T-cell (primary cell): ENCODE measurements at places on chromosomes 2 and 18.

DNA sequence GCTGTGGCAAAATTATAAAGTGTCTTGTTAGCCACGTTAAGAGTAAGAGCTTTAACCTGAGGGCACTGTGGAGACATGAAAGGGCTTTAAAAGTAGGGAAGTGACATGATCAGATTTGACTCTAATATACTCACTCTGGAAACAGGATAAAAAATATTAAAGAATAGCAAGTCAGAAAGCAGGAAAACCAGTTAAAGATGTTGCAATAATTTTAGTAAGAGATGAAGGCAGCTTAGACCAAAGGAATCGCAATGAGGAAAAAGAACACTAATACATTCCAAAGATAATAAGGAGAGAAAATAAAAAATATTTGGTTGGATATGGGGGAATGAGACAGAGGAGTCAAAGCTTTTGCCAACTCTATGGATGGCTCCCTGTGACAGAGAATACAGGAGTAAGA lies 183.8 kb downstream of the DYM start:
- DNase-seq, result no peak
- H3K36me3 ChIP-seq, result peaks cover 11% of the 10 kb centered on the region
- no peak overlapping the region for H3K27ac ChIP-seq
- no peaks in the 10 kb centered on the region for H3K27me3 ChIP-seq
- H3K4me3 ChIP-seq, result no peak overlapping the region

DNA sequence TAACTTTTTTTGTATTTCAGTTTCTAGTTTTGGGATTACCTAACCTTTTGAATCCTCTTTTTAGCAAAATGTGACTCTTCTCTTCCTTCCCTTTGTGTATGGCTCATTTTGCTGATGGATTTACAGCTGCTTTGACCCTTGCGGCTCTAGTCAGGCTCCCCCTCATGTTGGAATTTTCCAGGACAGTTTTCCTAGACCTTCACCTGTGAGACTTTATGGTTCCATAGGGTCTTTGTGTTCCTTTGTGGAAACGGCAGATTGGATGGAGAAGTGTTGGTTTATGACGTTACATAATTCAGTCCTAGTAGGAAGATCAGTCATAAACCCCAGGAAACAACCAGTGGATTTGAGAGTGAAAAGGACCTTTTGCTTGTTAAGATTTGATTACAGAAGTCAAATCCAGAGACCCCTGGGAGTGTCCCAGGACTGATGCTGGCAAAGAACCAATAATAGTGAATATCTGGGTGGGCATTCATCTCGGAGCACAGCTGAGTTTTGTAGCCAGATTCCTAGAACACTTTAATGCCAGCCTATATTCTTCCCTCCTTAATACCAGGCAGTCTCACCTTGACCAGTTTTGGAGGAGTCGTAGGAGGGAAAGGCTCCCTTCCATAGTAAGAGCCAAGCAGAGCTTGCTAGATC lies 42.7 kb downstream of the SOCS6 start:
- no peak for DNase-seq
- H3K27me3 ChIP-seq, result no peaks in the 10 kb centered on the region
- no peaks in the 10 kb centered on the region for H3K36me3 ChIP-seq
- peaks cover 2% of the 10 kb centered on the region for H3K4me1 ChIP-seq
- no peak overlapping the region for H3K4me3 ChIP-seq
- no peak overlapping the region for H3K27ac ChIP-seq

- no peak overlapping the region for H3K4me3 ChIP-seq
- DNase-seq, result no peak
- no peaks in the 10 kb centered on the region for H3K4me1 ChIP-seq
- no peaks in the 10 kb centered on the region for H3K27me3 ChIP-seq
These were observed 127.6 kb upstream of the TWIST2 start for GRCh38 chr2:238720232-238720672.

GRCh38 chr2:107062173-107062572 lies 176.2 kb upstream of the ST6GAL2 start:
- H3K4me1 ChIP-seq, result no peaks in the 10 kb centered on the region
- no peak for DNase-seq
- H3K4me3 ChIP-seq, result no peak overlapping the region
- H3K27me3 ChIP-seq, result no peaks in the 10 kb centered on the region
- no peak overlapping the region for H3K27ac ChIP-seq

GRCh38 chr2:29202819-29203495 lies 87.7 kb downstream of the CLIP4 start:
- H3K27ac ChIP-seq, result no peak overlapping the region
- H3K4me3 ChIP-seq, result no peak overlapping the region
- no peaks in the 10 kb centered on the region for H3K36me3 ChIP-seq
- H3K4me1 ChIP-seq, result no peaks in the 10 kb centered on the region
- H3K27me3 ChIP-seq, result no peaks in the 10 kb centered on the region

DNA sequence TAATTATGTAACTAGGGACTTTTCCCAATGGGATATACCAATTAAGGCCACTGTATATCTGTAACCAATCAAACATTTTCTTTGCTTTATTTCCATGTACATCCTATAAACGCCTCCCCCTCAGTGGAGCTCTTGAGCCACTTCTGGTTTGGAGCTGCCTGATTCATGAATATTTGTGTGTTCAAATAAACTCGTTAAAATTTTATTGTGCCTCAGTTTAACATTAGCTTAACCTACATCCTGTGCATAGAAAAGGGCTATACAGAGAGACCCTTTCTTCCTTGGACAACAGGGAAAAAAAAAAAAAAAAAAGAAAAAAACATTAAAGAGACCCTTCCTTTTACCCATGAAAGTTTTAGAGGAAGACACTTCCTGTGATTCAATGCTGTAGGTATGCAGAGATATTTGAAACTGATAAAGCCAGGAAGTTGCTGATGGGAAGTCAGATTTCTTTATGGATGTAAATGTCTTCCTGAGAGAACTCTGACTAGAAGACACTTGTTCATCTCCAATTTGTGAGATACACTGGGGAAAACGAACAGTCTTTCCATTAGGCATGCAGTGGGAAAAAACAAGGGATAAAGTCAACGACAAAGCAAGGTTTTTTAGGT lies 614.6 kb upstream of the SOX11 start:
- no peak for DNase-seq
- H3K4me3 ChIP-seq, result no peak overlapping the region
- H3K27ac ChIP-seq, result no peak overlapping the region
- no peaks in the 10 kb centered on the region for H3K4me1 ChIP-seq
- H3K36me3 ChIP-seq, result no peaks in the 10 kb centered on the region
- H3K27me3 ChIP-seq, result no peaks in the 10 kb centered on the region

GRCh38 chr2:42113452-42113851 lies 55.7 kb upstream of the EML4 start:
- no peak overlapping the region for H3K27ac ChIP-seq
- H3K27me3 ChIP-seq, result no peaks in the 10 kb centered on the region
- DNase-seq, result no peak
- H3K4me3 ChIP-seq, result no peak overlapping the region

GRCh38 chr2:68768951-68769350 lies 34.3 kb downstream of the ARHGAP25 start:
- no peaks in the 10 kb centered on the region for H3K27me3 ChIP-seq
- H3K4me3 ChIP-seq, result peak overlapping the region; percentile 38
- no peak for DNase-seq

DNA sequence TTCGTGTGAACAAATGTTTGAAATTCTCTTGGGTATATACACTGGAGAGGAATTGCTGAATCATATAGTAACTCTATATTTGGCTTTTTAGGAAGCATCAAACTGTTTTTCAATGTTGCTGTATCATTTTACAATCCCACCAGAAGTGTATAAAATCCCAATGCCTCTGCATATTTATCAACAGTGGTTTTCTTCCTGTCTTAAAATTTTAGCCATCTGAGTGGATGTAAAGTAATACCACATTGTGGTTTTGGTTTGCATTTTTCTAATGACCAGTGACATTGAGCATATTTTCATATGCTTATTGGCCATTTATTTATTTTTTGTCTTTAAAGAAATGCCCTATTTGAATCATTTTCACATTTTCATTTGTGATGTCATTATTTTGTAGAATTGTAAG lies 22.8 kb upstream of the LRP1B start:
- no peaks in the 10 kb centered on the region for H3K4me1 ChIP-seq
- H3K4me3 ChIP-seq, result no peak overlapping the region
- no peaks in the 10 kb centered on the region for H3K27me3 ChIP-seq
- DNase-seq, result no peak
- no peaks in the 10 kb centered on the region for H3K36me3 ChIP-seq
- H3K27ac ChIP-seq, result no peak overlapping the region

DNA sequence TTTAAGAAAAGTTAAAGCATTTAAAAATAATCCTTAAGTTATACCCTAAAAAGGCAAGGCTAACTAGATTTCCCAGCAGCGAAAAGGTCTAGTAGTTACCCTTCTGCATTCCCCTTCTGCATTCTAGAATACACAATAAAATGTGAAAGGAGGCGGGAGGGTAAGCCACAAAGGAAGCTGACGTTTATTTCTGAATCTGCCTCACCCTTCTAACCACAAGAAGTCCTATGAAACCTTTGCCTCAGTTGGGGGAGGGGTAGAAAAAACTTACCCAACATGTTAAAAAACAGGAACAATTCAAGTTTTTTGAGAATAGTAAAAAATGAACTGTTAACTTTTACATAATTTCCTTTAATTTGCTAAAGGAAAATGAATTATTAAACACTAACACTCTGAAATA lies 11.3 kb downstream of the STK17B start:
- peaks cover 67% of the 10 kb centered on the region for H3K4me1 ChIP-seq
- H3K36me3 ChIP-seq, result peaks cover 4% of the 10 kb centered on the region
- no peaks in the 10 kb centered on the region for H3K27me3 ChIP-seq

DNA sequence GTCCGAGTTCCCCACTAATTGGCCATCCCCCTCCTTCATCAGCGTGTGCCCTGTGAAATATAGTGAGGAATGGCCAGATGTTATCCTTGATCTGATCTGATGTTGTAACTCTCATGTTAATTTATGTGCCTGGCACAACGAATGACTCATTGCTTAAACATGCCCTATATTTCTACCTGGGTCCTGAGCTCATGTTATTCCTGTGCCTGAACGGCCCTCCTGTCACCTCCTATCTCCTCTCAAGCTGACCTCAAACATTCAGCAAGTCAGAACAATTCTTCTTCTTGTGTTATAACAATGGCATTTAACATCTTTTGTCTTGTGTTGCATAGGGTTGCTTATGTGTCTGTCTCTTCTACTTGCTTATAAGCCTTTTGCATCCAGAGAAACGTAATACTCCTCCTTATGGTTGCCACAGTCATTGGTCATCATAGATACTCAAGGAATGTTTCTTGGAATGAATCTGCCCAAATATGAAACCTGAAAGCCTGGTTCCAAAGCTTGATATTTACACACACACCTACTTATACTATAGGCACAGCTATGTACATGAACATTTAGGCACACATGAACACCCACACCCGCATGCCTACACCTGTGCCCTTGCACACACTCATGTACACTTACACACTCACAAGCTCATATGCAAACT lies 80.2 kb upstream of the PHLPP1 start:
- no peak overlapping the region for H3K4me3 ChIP-seq
- no peak overlapping the region for H3K27ac ChIP-seq
- H3K36me3 ChIP-seq, result no peaks in the 10 kb centered on the region
- peaks cover 15% of the 10 kb centered on the region for H3K27me3 ChIP-seq

DNA sequence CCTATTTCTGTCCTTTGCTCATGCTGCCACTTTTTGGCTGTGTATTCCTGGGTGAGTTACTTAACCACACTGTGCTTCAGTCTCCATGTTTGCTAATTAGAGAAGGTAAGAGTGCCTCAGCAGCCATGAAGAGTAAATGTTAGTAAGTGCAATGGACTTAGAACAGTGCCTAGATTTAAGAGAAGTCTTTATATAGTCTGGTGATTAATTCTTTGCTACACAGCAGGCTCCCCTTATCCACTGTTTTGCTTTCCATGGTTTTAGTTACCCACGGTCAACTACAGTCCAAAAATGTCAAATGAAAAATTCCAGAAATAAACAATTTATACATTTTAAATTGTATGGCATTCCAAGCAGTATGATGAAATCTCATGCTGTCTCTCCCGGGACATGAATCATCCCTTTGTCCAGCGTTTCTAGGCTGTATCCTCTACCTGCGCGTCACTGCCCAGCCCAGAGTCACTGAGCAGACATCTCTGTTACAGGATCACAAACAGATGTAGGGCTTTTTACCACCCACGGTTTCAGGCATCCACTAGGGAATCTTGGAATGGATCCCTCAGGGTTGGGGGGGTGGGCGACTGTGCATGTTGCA lies 91.0 kb downstream of the CTIF start:
- H3K27ac ChIP-seq, result no peak overlapping the region
- no peak for DNase-seq
- no peak overlapping the region for H3K4me3 ChIP-seq

- H3K27ac ChIP-seq, result no peak overlapping the region
- no peak overlapping the region for H3K4me3 ChIP-seq
- H3K4me1 ChIP-seq, result no peaks in the 10 kb centered on the region
- no peaks in the 10 kb centered on the region for H3K27me3 ChIP-seq
- no peaks in the 10 kb centered on the region for H3K36me3 ChIP-seq
These were observed 169.8 kb upstream of the PKDCC start for GRCh38 chr2:41878056-41878455.

DNA sequence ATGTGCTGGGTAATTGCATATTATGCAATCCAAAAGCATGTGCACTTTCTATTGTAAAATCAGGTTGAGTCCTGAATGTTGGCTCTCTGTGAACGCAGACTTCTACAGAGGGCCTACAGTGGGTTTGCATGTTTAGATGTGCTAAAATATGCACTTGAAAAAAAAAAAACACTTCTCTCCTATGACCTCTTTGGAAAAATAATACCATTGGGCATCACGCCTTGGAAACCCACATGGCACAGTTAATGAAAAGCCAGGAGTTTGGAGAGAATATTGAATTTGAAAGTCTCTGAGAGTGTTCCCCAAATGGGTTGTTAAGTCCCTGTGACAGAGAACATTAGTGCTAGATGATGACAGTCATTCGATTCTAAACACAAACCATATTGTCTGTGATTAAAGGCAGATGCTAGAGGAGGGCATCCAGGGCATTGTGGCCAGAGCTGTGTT lies 710.4 kb upstream of the PIK3C3 start:
- no peak overlapping the region for H3K4me3 ChIP-seq
- no peaks in the 10 kb centered on the region for H3K27me3 ChIP-seq
- H3K36me3 ChIP-seq, result no peaks in the 10 kb centered on the region
- H3K27ac ChIP-seq, result no peak overlapping the region
- H3K4me1 ChIP-seq, result no peaks in the 10 kb centered on the region

GRCh38 chr2:769771-770170 lies 92.6 kb upstream of the TMEM18 start:
- H3K4me1 ChIP-seq, result peaks cover 20% of the 10 kb centered on the region
- no peak overlapping the region for H3K4me3 ChIP-seq
- no peak overlapping the region for H3K27ac ChIP-seq
- peaks cover 5% of the 10 kb centered on the region for H3K27me3 ChIP-seq

- no peaks in the 10 kb centered on the region for H3K27me3 ChIP-seq
- no peak for DNase-seq
- H3K36me3 ChIP-seq, result peaks cover 87% of the 10 kb centered on the region
- H3K4me1 ChIP-seq, result no peaks in the 10 kb centered on the region
- no peak overlapping the region for H3K4me3 ChIP-seq
These were observed 32.4 kb downstream of the WDR43 start for GRCh38 chr2:28926847-28927246.
